ENCODE measurements at places on chromosomes 1 and 21.

DNA sequence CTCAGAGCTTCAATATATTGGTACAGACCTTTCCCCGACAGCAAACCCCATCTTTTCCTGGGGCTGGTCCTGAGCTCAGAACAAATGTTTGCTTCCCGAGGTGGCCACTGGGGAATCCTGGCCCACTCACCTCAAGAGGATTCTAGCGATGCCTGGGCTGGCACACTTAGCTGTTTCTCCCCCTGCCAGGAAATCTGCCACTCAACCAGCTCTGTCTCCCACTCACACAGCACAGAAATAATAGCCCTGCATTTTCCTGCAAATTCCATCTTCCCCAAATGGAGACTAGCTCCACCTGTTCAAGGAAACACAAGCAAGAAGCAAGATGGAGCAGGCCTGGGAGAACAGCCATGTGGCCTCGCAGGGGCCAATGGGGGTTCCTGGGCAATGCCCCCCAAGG, 21.1 kb downstream of the KCNN3 start:
- DNase-seq = no peak

DNA sequence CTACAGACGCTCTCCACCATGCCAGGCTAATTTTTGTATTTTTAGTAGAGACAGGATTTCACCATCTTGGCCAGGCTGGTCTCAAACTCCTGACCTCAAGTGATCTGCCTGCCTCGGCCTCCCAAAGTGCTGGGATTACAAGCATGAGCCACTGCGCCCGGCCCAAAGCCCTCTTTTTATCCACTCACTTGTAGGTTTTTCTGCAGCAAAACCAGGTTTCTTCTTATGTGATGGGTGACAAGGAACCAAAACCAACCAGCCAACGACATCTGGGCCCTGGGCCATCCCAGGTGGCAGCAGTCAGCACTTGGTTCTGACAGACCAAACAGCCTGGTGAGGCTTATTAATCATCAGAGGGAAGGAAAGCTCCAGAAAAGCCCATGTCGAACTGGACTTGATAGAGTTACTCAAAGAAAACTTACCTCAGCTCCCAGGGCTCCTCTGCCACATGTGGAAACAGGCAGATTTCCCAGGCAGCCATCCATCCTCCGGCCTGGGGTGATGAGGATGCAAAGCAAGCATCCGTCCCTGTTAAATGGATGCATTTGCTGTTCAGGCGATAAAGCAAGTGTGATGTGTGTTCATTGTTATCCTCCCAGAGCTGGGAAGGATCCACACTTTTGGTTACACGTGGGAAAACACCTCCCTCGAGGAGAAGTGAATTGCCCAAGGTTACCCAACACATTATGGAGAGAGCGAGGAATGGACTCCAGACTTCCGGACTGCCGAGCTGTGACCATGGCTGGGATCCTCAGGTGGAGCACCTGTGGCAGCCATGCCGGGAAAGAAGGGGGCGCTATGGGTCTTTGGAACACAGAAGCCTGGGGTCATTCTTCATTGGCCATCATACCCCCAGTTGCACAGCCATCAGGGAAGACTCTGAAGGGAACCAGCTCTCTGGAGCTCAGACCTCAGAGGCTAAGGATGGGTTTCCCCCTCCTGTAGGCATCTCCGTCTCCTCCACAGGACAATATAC, 118.8 kb downstream of the HUNK start:
- no peak for DNase-seq

GRCh38 chr1:47935163-47935562, 62.0 kb downstream of the TRABD2B start:
- no peak for DNase-seq

DNA sequence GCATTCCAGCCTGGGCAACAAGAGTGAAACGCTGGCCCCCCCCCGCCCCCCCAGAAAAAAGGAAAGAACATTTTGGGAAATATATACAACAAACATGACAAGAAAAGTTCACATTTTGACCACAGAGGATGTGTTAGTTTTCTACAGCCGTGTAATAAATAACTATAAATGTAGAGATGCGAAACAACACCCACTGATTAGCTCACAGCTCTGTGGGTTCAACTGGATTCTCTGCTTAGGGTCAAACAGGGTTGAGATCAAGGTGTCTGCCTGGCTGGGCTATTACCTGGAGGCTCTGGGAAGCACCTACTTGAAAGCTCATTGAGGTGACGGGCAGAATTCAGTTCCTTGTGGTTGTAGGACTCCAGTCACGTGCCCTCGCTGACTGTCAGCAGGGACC, 11.1 kb upstream of the VPS26C start:
- DNase-seq = no peak

DNA sequence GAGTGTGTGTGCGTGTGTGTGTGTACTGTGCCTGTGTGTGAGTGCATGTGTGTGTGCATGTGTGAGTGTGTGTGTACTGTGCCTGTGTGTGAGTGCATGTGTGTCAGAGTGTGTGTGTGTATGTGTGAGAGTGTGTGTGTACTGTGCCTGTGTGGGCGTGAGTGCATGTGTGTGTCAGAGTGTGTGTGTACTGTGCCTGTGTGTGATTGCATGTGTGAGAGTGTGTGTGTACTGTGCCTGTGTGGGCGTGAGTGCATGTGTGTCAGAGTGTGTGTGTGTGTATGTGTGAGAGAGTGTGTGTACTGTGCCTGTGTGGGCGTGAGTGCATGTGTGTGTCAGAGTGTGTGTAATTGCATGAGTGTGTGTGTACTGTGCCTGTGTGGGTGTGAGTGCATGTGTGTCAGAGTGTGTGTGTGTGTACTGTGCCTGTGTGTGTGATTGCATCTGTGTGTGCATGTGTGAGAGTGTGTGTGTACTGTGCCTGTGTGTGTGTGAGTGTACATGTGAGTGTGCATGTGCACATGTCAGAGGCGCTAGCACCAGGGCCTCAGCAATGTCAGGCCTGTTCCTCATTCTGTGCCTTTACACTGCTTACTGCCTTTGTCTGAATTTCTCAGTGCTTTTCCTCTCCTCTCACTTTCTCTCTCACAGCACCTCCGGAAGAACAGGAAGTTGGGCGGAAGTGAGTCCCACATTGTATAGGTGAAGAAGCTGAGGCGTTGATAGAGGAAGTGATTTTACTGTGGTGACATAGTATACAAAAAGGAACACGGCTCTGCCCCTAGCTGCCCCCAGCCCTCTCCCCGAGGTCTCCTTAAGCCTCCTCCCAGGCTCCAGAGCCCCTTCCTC, 4.9 kb downstream of the SLC5A9 start:
- no peak for DNase-seq

DNA sequence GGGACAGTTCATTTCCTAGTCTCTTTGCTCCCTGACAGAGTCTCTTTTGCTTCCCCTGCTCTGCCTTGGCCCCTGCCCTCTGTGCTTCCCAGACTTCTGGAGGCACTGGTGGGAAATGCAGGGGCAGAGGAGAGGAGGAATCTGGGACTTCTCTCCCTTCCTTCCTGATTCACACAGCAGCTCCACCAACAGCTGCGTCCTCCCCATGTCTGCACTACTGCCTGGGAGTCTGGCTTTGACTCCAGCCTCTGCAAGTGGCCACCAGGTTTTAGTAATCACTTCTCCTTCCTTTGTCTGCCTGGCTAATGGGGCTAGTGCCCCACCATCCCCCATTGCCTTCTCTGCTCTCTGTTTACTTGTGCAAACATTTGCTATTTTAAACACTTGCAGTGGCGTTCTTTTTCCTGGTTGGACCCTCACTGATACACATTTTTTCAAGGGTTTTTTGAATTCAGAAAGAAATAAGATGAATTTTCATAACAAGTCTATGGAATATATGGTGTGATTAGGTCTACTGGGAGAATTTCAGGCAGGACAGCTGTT, 21.9 kb downstream of the FASLG start:
- DNase-seq = no peak

DNA sequence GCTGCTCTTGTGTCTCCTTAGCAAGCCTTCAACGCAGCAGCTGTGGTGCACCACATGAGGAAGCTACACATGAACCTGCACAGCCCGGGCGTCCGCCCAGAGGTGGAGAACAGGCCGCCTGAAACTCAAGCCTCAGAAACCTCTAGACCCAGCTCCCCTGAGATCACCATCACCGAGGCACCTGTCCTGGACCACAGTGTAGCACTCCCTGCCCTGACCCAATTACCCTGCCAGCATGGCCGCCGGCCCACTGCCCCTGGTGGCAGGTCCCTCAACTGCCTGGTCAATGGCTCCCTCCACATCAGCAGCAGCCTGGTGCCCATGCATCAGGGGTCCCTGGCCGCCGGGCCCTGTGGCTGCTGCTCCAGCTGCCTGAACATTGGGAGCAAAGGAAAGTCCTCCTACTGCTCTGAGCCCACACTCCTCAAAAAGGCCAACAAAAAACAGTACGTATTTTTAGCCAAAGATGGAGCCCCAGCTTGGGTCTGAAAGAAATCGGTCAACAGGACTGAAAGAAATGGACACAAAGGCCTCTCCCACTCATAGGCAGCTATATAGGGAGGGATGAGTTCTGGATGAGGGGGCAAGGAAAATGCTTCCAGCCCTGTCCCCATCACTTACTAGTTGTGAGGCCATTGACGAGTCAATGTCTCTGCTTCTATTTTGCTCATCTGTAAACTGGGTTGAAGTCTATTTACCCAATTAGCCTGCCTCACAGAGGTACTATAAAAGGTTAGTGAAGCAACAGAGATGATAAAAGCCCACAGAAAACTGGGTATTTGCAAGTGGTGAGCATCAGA, 28.5 kb downstream of the CAMK1G start:
- DNase-seq = no peak
